ENCODE measurements at places on chromosomes 3 and 15.

DNA sequence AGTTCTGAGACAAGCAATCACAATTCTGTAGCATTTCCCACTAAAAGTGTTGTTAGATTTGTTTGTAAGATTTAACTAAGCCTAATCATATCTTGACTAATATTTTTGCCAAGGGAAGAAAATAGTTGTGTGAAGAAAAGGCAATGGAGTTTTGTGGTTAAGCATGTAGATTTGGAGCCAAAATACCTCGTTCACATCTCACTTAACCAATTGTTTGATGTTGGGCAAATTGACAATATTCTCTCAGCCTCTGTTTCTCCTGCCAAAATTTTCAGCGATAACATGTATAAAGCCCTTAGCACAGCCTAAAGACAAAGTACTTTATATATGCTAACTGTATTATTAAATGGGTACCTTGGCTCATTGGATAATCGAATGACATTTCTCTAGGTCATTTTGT lies 20.5 kb upstream of the CDIN1 start:
- DNase-seq, result no peak

DNA sequence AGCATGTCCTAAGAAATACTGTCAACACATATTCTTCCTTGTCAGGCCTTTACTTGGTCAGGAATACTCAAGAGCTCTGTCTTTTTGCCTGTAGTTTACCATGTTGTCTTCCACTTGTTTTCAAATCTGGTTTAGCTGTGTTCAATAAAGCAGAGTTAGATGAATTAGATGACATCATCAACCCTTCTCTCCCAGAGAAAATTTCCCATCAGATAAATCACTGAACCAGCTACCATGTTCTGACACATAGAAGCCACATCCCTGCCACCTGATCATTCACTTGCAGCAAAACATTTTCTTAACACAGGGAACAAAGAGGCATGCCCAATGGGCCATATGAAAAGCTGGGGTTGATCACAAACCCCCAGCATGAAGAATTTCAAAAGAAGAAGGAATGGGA lies 42.1 kb downstream of the TERC start:
- no peak for DNase-seq

GRCh38 chr3:30344288-30344687 lies 262.1 kb upstream of the TGFBR2 start:
- no peak for DNase-seq

GRCh38 chr3:15903164-15903563 lies 105.4 kb upstream of the ANKRD28 start:
- no peak for DNase-seq

GRCh38 chr15:71611553-71612396 lies 198.6 kb upstream of the NR2E3 start:
- DNase-seq, result no peak

DNA sequence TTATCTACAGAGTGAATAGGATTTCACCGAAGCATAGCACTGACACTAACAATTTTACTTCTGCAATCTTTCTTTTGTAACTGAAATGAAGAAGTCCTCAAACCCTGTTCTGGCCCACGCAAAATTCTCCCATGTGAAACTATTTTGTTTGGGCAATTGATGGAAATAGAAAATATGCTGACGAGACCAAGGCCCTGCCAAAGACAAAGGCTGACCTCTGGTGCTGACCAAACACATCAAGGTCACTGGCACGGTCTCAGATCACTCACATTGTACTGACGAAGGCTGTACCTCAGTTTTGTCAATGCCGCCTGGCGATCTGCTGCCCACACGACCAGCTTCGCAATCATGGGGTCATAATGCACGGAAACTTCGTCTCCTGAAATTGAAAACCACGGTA lies 58.4 kb upstream of the DCUN1D1 start:
- DNase-seq, result no peak

DNA sequence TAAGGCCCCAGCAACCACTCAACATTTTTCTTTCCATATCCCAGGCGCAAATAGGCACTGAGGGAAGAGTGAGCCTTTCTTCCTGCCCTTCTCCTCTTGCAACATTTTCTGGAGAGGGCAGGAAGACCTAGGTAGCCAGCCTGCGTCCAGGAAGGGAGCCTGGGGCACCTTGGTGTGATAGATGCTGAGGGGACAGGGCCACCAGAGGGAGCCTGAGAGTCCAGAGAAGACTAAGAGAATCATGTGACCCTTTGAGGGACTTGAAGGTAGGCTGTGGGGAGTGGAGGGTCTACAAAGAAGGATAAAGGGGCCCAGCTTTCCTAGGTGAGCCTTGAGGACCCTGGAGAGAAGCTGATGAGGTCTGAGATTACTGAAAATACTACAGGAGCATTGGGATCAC lies 346.6 kb downstream of the CNTN6 start:
- no peak for DNase-seq

GRCh38 chr3:634511-634910 lies 437.9 kb downstream of the CHL1 start:
- no peak for DNase-seq

- DNase-seq, result no peak
Measured at GRCh38 chr3:136626493-136626892, 125.7 kb downstream of the STAG1 start.

DNA sequence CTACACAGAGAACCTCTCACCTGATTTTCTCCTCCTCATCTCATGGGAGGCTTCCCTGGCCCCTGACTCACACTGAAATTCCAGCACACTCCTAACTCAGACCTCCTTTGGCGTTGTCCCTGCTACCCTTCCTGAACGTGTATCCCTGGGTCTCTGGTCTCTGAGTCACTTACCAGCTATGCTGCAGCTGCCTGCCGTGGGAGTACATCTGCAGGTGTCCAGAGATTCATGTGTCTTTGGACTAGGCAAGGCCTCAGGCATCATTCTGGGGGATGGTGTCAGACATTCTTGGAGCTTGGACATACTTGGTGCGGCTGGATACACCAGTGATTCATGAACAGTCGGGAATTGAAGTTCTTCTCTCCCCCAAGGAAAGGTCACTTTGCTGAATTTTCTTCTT lies 148.8 kb upstream of the TRIM42 start:
- DNase-seq, result no peak

DNA sequence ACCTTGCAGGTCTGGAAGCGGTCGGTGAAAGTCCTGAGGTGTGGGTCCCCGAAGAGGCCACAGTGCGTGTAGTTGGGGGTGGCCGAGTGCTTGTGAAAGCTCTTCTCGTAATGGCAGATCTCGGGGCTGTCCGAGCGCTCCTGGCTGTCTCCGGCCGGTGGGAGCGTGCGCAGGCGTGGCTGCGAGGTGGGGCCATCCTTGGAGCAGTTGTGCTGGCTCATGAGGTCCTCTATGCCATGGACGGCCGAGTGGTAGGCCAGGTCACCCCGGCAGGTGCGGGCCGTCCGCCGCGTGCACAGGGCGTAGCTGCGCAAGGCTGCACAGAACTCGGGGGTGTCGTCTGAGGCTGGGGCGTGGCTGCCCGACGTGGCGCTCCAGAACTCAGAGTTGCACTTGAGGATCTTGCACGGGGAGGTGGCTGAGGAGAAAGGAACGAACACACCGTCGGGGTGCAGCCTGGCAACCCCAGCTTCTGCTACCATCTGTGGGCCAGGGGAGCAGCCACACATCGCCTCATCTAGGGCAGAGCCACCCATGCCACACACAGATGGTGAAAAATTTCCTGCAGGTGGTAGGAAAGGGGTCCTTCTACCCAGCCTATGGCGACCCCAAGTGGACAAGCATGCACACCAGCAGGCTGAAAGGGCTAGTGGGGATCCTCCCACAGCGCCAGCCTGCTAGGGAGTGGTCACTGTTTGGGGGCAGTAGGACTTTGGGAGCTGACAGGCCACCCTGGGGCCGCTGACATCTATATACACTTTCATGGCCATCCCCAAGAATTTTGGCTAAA lies 36.7 kb downstream of the RGMA start:
- no peak for DNase-seq

- no peak for DNase-seq
Measured at GRCh38 chr15:70094690-70095311, 2.9 kb downstream of the TLE3 start.

DNA sequence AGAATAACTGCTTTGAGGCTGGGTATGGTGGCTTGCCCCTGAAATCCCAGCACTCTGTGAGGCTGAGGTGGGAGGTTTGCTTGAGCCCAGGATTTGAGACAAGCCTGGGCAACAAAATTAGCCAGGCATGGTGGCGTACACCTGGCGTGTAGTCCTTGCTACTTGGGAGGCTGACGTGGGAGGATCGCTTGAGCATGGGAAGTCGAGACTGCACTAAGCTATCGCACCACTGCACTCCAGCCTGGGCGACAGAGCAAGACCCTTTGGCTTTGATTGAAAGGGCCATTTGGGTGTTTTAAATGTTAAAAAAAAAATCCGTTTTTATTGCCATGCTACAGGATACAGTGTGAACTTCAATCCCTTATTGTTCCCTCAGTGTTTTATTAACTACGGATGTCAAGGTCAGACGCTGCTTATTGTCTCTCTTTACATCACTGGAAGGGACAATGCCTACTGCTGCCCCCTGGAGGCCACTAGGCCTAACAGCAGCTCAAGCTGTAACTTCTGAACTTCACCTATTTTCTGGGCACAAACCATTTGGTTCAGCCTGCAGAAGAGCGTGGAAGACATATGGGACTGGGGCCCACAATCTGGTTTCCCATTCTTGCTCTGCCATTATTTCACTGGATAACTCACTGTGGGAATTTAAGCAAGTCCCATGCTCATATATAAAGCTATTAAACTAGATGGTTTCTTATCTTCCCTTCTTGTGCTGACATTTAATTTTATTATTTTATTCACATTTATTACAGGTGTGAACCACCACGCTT lies 15.3 kb upstream of the IREB2 start:
- DNase-seq, result peak; percentile 43

- no peak for DNase-seq
Measured at GRCh38 chr15:83471307-83471866, 24.2 kb downstream of the SH3GL3 start.

- no peak for DNase-seq
Measured at GRCh38 chr3:127625821-127626220, 3.2 kb upstream of the PODXL2 start.

DNA sequence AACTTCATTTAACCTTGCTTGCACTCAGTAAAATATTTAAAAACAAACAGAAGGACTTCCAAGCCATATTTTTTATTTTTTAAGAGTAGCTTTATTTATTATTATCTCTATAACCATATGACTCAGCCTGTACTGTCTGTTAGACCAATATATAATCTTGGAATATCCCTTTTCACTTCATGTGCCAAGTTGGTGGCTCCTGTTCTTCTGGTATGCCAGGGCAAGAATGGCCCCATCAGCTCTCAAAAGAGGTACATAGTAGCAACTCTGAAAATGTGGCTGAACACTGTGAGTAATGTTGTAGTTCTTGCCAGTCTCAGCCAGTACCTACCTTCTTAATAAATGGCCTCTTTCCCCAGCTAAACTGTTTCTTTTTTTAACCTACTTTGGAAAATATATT lies 257.0 kb upstream of the UBE2E1 start:
- no peak for DNase-seq

- DNase-seq, result no peak
Measured at GRCh38 chr15:101066501-101067408, 147.6 kb downstream of the LRRK1 start.

DNA sequence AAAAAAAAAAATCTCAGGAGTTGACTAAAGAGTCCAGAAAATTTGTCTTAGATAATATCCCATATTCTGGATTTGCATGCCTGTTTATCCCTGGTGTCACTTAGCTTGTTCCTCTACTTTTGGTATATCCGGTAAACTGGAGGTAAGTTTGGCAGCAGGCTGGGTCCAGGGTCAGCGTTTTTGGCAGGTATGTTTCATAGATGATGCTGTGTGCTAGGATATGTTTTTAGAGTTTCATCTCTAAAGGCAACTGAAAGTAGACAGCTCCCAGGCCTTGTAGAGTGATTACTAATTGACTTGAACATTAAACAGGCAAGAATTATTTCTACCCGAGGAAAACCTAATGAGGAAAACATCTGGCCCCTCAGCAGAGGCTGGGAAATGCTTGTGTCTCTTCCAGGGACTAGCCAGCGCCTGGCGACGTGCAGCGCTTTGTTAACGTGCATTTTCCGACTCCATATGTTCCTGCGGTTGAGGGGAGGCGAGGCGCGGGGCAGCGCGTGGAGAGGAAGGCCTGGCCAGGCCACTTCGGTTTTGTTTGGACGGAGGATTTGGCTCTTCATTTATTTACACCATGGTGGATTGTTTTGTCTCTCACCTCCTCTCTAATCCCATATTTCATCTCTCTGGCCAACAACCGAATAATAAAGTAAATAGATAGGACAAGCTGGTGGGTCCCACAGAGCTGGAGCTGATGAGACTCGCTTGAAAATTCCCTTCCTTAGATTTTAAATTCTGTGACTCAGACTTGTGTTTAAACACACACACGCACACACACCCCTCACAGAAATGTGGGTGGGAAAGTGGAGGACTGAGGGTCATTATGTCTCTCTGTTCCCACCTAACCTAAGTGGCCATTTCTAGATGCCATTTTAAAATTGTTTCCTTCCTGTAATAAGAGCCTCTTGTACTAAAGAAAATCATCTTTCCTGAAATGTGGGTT lies 65.3 kb downstream of the ASB7 start:
- DNase-seq, result no peak

DNA sequence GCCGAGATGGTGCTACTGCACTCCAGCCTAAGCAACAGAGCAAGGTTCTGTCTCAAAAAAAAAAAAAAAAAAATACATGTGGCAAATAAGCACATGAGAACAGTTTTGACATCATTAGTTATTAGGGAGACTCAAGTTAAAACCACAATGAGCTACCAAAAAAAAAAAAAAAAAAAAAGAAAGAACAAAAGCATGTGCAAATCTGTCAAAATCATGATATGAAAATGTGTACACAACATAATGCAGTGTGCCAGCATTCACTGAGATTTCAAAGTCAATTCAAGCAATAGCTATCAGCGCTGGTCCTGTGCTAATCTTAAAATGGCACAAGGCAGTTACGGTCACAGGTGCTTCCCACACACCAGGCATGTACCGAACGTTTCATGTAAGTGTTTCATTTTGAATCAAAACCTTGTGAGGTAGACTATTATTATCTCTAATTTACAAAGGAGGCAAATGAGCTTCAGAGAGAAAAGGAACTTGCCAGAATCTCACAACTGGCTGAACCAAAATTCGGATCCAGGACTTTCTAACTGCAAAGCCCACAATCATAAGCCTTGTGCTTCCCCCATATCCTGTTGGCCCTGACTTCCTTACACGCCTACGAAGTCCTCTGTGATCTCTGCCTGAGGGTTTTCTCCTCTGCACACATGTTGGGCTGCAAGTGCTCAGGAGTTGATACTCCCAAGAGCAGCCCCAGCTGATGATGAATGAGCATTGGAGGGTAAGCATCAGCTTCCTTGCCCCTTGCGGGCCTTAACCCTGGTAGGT lies 200.1 kb upstream of the PROK2 start:
- DNase-seq, result no peak

- no peak for DNase-seq
Measured at GRCh38 chr3:30680789-30681648, 74.6 kb downstream of the TGFBR2 start.

DNA sequence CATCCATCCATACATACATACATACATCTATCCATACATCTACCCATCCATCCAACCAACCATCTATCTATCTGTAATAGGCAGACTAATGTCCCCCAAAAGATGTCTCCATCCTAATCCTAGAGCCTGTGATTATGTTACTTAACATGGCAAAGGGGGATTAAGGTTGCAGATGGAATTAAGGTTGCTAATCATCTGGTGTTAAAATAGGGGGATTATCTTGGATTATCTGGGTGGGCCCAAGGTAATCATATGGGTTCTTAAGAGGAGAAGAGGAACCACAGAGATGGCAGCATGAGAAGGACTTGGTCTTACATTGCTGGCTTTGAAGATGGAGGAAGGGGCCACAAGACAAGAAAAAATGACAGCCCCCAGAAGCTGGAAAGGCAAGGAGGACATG lies 14.7 kb upstream of the RPL29 start:
- no peak for DNase-seq

Data from effector CD4-positive, alpha-beta T cell (primary cell).